ENCODE measurements at places on chromosomes 6 and 20. TPM values are rescaled to one million over a fixed set of nuclear protein-coding genes. Genes with fewer than 3 reads are reported as not detected.

Gene TEAD3
- total RNA-seq, result 91.8 TPM

Gene SLC13A3
- 19.7 TPM for total RNA-seq

Gene CALHM4
- not detected for total RNA-seq

Gene NKX2-2
- total RNA-seq, result not detected

Gene SLC26A8
- 0.27 TPM for total RNA-seq

Gene EBF4
- 78.8 TPM for total RNA-seq

Gene KHDC1
- 10.2 TPM for total RNA-seq

DNA sequence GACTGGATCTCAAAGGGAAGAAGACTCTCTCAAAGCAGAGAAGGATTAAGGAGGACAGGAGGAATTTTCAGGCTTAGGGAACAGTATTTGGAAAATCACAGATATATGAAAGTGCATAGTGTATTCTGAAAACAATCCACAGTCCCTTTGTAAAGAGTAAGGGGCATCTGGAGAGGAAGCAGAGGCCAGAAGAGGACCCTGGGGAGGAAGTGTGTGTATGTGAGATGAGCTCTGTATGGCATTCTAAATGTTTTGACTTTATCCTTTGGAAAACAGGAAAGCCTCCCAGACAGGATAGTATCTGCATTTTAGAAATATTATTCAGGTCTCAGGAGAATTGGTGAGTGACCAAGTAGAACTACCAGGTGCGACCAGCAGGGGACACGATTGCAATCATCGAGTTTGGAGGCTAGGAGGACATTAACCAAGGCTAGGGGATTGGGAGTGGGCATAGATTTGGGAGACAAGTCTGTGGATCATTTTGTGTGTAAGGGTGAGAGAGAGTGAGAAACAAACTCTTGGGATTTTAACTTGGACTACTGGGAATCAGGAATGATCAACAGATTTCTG, 38.3 kb upstream of the FAM184A start:
- DNase-seq, result no peak

DNA sequence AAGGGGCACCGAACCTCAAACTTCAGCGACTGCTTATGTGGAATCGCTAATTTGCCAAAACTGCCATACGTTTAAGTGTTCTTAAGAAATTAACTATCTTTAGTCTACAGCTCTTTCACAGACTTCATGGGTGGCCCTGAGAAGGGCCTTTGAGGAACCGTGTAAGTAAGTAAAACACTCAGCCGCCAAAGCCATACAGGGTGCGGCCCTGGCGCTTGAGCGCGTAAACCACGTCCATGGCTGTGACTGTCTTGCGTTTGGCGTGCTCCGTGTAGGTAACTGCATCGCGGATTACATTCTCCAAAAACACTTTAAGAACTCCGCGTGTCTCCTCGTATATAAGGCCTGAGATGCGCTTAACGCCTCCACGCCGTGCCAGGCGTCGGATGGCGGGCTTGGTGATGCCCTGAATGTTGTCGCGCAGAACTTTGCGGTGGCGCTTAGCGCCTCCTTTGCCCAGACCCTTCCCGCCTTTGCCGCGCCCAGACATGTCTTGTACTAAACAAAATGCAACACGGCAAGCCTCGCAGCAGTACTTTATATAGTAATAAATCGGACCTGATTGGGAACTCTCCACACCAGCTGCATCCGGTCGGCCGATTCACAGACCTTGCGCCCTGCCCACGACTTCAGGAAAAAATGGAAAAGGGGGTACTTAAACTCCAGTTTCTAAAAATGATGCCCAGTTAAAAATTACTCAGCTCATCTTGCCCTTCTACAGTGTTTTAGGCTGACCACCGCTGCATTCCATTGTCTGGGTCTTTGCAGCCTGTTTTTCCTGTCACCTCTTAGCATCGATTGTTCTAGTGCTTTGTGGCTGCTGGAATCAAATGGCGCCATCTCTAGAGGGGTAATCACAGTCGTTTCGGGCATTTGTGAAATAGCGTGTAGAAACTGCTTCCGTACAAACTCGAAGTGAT, 38.9 kb downstream of the OR2B2 start:
- DNase-seq, result peak; percentile 57

DNA sequence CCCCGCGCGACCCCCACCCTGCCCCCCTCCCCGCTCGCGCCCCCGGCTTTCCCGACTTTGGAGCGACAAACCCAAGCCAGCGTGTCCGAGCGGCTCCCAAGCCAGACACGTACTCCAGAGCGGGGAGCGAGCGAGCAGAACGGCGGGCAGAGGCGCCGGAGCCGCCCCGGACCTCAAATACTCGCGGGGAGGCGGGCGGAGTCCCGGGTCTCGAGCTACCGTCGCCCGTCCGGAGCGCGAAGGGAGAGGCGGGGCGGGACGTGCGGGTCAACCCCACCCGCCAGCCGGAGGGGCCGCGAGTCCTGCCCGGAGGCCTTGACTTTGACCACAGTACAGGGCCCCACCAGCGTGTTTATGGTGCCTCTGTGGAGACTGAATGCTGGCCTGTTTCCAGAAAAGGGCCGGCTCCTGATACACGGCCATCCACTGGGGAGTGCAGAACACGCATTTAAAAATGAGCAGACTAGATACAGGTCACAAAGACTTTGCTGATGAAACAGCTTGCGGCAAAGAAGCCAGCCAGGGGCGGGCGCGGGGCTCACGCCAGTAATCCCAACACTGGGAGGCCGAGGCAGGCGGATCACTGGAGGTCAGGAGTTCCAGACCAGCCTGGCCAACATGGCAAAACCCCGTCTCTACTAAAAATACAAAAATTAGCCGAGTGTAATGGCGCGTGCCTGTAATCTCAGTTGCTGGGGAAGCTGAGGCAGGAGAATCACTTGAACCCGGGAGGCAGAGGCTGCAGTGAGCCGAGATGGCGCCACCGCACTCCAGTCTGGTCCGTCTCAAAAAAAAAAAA, at the start of gene SERPINB6:
TSS of gene SERPINB6 (minus strand) at position 148 of the 799 bp plus-strand sequence. CDS start 12,235 bp downstream, outside the sequence.
- peak; percentile 70 for DNase-seq

DNA sequence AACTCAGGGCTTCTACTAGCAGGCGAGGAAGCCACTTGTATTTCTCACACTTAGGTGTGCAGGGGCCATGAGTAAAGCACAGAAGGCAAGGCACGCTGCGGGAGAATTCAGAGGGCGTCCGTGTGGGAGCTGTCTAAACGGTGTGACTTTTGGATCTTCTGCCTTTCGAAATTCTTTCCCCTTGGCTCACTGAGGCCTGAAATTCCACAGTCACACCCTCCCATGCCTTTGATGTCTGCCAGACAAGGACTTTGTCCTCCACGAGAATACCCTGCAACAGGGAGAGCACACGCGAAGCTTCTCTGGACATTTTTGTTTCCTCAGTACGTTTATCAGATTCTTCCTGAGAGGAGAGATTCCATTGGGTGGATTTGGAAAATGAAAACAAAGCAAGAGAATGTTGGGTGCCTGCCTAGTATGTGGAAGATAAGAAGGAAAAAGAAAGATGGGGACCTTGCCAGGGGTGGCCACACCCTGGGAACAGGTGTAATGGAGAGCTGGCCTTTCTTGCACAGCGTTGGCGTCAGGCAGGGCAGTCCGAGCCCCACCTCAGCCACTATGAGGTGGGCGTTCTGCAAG, 235.7 kb downstream of the MYLK4 start:
- no peak for DNase-seq

GRCh38 chr6:52503323-52503747, 73.5 kb downstream of the TRAM2 start:
- no peak for DNase-seq

GRCh38 chr6:114714836-114715507, 372.1 kb upstream of the HS3ST5 start:
- no peak for DNase-seq

GRCh38 chr6:29675561-29675960, 5.4 kb downstream of the ZFP57 start:
- DNase-seq, result no peak

DNA sequence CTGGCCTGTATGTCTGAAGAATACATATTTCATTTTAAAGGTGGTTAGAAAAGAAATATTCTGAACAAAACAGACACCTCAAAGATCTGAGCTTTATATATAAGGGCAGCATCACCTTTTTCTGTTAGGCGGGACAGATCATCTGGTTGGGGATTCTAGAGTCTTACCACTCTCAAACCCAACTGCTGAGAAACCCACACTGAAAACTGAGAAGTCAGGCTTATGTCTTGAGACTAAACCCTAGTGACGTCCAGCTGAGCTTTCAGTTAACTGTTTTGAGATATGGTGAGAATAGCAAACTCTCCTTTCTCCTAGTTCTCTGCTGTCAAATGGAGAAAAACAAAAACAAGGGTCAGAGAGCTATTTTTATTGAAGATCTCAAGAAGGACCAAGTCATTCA, 63.7 kb upstream of the CCN6 start:
- DNase-seq, result no peak

DNA sequence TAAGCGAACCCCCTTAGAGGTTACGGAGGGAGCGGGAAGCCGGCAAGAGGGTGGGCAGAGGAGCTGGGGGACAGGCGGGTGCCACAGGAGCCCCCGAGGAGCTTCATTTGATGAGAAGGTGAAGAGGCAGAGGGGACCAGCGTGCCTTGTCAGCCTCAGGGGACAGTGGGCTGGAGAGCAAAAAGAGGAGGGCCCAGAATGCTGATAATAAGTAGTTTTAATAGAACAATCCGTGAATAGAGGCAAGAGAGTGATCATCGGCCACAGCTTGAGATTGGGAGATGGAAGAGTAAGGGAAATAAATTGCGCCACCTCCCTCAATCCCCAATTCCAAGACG, 1.3 kb downstream of the COL19A1 start:
- no peak for DNase-seq

- no peak for DNase-seq
These were observed 2.7 kb downstream of the SLC35B3 start for GRCh38 chr6:8432614-8433013.

- peak; percentile 34 for DNase-seq
These were observed 117.3 kb downstream of the TOX2 start for GRCh38 chr20:44031781-44032582.

- no peak for DNase-seq
These were observed 34.6 kb downstream of the TAF8 start for GRCh38 chr6:42084889-42085288.

- no peak for DNase-seq
These were observed 30.5 kb upstream of the HFE start for GRCh38 chr6:26056583-26057350.

GRCh38 chr20:7375905-7376304, 564.4 kb downstream of the HAO1 start:
- DNase-seq, result no peak

DNA sequence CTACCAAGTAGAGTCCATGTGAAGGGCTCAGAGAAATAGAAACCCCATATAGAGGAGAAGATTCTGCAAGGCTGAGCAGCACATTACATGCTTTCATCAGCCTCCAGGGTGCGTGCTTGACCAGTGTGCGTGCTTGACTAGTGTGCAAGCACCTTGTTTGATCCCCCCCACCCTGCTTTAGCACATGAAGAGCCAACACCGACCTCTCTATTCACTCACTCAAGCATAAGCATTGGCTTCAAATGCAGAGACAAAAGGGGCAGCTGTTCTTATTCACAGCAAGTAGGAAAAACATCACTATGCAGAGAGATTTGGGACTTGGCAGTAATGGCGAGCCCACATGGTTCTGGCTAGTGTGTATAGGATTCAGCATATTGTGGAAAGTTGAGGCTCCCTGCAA, 278.7 kb upstream of the RNF217 start:
- DNase-seq, result no peak

GRCh38 chr6:68080074-68080473, 555.0 kb upstream of the ADGRB3 start:
- DNase-seq, result no peak

- DNase-seq, result no peak
These were observed 168.0 kb upstream of the ID4 start for GRCh38 chr6:19669206-19669605.

GRCh38 chr6:30465595-30466306, 23.6 kb upstream of the HLA-E start:
- no peak for DNase-seq

DNA sequence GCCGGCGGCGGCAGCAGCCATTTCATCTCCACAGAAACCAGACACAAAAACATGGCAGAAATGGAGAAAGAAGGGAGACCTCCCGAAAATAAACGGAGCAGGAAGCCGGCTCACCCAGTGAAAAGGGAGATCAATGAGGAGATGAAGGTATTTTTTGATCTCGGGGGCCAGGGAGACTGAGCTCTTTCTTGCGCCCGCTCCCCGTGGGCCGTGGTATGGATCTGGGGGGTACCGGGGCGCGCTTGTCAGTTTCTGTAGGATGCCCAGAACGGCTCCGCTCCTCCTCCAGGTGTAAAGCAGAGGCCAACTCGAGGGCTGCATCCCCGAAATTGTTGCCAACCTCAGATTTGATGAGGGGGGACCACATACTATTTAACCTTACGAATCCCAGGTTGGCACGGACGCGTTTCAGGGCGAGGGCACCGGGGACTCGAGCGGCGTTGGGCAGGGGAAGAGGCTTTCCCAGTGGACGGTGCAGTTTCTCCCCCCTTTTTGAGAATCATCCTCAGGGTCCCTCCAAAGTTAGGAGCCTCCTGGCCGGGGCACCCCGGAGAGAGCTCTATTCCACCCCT, 735 bp downstream of the SOBP start:
- no peak for DNase-seq

DNA sequence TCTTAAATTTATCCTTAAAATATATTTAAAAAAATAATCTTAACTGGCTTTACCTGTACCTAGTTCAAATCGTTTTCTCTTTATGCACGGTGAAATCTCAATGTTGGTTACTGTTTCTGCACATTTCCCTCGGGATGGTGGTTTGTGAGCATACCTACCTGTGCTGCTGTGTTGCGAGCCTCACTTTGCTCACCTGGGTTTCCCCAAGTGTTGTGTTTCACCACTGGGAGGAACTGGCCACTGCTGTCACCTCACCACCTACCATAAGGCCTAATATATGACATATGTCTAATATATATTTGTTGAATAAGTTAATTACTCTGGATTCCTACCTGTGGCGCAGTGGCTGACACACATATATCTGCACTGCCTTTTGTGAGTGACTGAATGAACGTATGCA, 493.5 kb upstream of the FLRT3 start:
- no peak for DNase-seq

Data from mesothelial cell of epicardium (in vitro differentiated cells).